Ammon's horn (tissue), 1 donor: ENCODE measurements at places on chromosomes 5 and 9.
A peak's percentile ranks its signal among the peaks of the same experiment; 100 is the strongest.

DNA sequence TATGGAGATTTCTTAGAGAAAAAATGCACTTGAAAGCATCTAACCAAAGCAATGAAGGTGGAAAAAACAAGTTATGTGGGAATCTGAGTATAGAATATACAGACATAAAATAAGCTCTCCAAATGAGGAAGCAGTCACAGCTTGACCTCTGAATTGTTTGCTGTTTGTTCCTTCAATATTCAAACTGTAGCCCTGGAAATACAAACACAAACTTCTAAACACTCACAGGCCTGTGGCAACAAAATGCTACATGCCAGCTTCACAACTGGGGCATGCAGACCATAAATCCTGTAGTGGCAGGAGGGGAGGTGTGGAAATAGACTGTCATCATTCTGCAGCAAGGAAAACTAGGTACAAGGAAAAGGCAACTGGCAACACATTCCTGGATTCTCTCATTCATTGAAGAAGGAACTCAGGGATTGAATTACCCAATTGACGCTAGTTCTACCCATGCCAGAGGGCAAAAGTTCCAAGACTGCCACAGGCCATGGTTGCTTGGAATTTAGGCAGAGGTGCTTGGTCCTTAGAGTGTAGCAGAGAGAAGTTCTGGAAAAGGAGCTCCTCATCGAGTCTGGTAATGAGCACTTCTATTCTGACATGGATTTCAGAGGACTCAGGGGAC lies 349.6 kb downstream of the PDE4D start:
- DNase-seq = no peak

DNA sequence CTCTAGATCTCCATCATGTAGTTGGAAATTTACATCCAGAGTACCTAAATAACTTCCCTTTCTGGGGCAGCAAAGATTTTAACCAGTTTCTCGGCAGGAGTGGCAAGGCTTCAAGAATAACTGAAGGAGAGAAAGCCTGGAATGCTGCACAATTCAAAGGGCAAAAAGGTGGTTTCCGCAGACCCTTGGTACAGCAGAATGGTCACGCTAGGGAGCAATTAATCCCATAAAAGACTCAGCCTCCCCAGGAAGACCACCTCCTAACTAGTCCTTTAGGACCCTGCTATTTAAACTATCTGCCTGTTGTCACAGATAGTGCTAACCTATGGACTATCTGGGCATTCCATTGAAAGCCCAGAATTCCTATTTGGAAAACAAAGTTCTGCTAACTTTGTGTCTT lies 3.6 kb downstream of the HTR1A start:
- no peak for DNase-seq

GRCh38 chr9:35522187-35522586 lies 32.3 kb downstream of the RUSC2 start:
- DNase-seq = no peak

GRCh38 chr5:127957183-127957582 lies 126.4 kb upstream of the SLC12A2 start:
- peak; percentile 50 for DNase-seq

DNA sequence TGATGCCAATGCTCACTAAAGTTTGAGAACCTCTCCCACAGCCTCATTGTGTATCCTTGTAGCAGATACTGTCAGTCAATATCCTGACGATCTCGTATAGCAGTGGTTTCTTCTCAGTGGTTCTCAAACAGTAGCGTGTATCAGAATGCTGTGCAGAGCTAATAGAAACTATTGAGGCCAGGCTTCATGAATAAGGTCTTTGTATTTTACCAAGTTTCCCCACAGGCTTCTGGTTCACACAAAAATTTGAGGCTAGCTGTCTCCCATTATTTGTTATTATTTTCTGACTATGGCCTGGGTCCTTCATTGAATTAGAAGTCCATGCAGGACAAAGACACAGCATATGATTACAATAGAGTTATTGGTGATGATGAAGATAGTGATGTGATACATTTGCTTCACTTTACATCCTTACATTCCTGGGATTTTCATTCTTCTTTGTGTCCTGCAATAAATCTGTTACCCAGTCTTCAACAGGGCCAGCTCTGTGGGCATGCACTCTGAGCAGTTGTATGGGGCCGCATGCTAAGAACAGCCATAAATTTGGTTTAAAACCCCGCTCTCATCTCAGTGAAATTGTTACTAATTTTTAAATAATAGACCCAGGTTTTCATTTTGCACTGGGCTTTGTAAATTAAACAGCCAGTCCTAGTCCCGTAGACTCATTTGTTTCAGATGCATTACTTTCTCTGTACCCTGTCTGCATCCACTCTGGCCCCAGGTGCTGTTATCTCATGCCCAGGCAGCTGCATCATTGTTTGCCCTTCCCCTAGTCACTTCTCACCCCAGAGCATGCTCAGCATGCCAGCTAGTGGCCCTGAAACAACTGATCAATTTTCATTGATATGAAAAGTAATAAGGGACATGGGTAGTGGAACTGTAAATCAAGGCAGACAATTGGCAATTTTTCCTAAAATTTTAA lies 199.9 kb upstream of the PIK3R1 start:
- peak; percentile 57 for DNase-seq
